Stimulated activated CD4-positive, alpha-beta T cell treated with anti-CD3 and anti-CD28 coated beads, Interleukin-12 subunit alpha, Interleukin-12 subunit beta, amount 100 ng/mL, for 24 hours (primary cell): ENCODE measurements at places on chromosomes 2 and 18.

DNA sequence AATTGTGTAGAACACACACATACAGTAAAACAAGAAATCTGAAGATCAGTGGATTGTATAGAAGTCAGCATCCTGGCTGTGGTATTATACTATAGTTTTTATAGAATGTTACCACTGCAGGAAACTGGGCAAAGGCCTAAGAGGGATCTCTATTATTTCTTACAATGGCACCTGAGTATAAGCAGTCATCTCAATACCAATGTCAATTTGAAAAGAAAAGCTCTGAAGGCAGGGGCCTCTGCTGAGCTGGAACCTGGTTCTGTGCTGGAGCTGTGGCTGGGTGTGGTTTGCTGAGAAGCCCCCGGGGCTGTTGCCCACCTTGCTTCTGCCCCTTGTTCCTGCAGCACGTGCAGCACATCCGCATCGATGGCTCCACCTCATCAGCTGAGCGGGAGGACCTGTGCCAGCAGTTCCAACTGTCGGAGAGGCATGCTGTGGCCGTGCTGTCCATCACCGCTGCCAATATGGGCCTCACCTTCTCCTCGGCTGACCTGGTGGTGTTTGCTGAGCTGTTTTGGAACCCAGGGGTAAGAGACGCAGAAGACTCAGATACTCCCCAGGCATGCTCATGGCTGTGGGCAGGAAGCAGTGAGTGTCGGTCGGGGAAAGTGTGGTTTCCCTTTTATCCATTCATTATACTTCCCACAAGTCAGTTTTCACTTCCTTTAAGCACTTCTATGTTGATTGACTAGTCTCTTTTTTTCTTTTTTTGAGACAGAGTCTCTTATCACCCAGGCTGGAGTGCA is 23.5 kb upstream of the RPL37A start:
- no peak for DNase-seq

DNA sequence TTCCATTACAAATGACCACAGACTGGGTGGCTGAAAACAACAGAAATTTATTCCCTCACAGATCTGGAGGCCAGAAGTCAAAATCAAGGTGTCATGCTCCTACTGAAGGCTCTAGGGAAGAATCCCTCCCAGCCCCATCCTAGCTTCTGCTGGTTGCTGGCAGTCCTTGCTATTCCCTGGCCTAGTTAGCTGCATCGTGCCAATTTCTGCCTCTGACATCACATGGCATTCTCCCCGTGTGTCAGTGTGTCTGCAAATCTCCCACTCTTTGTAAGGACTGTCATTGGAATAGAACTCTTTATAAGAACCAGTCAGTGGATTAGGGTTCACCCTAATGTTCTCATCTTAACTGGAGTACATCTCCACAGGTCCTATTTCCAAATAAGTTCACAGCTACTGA is 30.5 kb upstream of the NCKAP5 start:
- DNase-seq: no peak

- no peak for DNase-seq
Measured at GRCh38 chr2:73291093-73291460, 2.3 kb downstream of the EGR4 start.

DNA sequence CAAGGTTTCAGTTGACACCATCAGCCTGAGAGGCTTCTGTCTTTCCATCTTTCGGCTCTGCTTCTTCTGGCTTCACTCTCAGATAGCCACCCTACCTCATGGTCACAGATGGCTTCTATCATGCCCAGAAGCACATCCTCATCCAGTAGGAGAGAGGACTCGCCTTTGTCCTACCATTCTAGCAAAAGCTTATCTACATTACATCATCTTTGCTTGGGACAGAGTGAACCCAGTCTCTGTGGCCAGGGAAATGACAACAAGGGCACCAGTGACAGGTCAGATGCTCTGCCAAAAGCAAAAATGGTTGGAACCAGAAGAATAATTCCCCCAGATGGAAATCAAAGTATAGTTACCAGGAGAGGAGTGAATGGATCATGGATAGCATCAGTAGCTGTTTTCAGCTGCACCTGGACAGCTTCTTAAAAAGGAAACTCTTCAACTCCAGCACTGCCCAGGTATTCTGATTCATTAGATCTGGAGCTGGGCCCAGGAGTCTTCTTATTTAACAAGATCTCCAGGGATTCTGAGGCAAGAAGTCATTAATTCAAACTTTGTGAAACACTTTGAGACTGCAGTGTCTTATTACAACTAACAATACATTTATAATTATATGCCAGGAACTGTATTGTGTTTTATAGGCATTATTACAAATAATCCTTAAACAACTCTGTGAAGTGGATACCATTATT is 257.7 kb upstream of the UBE2E3 start:
- DNase-seq: no peak

GRCh38 chr18:26618135-26618534 is 69.8 kb upstream of the KCTD1 start:
- no peak for DNase-seq

DNA sequence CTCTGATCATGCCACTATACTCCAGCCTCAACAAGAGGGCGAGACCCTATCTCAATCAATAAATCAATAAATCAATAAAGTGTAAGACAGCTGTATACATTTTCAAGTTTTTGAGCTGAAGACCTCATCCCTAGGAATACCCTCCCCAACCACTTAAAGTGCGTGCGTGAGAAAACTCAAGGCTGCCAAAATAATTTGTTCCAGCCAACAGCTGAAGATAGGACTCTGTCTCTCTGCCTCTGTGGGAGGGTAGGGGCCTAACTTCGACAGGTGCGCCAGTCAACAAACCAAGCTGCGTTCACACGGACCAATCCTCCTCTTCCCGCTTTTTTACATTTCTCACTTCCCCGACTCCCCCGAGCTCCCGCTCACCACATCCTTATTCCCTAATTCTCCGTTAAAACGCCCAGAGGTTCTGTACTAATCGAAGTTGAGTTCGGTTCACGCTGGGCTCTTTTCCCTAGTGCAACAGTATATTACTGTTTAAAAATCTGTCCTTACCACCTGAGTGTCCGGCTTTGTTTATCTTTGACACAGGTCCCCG is 618 bp downstream of the POLR2D start:
- DNase-seq: no peak

DNA sequence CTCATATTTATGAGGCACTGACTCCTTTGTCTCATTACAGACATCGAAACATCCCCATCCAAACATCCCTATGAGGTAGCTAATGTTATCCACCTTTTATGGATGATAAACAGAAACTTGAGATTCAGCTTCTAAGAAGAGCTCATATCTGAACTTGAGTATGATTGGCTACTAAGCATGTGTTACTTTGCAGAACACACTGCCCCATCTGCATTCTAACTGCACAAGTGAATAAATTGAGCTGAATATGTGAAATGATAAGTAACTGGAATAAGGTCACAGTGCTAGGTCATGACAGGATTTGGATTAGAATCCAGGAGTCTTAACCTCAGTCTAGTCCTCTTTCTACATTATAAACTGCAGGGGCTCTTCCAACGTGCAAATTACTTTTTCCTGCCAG is 172.7 kb downstream of the SETBP1 start:
- DNase-seq: no peak

GRCh38 chr2:178819147-178819875 is 12.1 kb upstream of the TTN start:
- no peak for DNase-seq

DNA sequence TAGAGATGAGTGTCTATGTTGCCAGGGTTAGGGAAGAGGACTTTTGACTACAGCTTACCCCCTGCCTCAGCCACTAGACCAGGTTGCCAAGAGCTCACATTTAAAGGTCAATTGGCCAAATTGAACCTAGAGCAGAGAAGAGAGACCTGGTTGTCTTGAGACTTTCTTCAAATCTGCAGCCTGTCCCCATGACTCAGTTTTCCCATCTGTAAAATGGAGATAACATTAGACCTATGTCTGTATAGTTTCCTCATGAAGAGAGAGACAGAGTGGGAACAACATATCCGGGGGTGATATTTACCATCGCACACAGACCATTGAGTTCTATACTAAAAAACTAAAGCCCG is 1.6 kb upstream of the LIPG start:
- no peak for DNase-seq

DNA sequence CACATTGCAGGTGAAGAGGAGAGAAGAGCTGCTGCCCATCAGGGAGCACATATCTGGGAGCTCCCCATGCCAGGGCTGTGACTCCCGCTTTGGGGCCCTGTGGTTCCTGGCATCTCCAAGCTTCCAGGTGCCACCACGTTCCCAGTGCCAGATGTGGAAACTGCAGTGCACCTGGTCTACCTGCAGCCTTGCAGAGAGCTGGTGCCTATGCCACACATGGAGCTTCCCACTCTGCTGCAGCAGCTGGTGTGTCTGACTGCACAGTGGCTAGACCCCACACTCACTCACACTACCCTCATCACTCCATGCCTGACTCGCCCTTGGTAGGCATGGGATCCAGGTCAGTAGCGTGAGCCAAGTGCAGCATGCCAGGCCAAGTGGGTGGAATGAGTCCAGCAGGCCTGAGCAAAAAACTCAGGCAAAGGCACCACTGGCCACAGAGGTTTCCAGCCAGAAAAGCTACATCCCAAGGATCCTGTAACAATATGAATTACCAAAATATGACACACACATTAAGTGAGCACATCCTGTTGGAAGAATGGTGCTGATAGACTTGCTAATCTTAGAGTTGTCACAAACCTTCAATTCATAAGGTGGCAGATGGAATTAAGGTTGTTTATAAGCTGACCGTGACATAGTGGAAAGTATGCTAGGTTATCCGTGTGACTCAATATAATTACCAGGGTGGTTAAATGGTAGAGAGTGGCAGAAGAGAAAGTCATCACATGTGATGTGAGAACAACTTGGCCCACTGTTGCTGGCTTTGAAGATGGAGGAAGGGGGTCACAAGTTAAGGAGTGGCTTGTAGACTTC is 150.9 kb downstream of the EHBP1 start:
- DNase-seq: no peak

GRCh38 chr2:4181062-4181461 is 477.7 kb downstream of the DCDC2C start:
- no peak for DNase-seq

- no peak for DNase-seq
Measured at GRCh38 chr18:383135-383534, 115.3 kb upstream of the THOC1 start.

GRCh38 chr2:39875182-39875913 is 96.3 kb upstream of the THUMPD2 start:
- no peak for DNase-seq

- no peak for DNase-seq
Measured at GRCh38 chr2:111176388-111176787, 55.7 kb downstream of the BCL2L11 start.

- DNase-seq: no peak
Measured at GRCh38 chr2:99692785-99693184, 203.0 kb upstream of the REV1 start.

- no peak for DNase-seq
Measured at GRCh38 chr18:59892123-59892522, 7.7 kb upstream of the PMAIP1 start.

DNA sequence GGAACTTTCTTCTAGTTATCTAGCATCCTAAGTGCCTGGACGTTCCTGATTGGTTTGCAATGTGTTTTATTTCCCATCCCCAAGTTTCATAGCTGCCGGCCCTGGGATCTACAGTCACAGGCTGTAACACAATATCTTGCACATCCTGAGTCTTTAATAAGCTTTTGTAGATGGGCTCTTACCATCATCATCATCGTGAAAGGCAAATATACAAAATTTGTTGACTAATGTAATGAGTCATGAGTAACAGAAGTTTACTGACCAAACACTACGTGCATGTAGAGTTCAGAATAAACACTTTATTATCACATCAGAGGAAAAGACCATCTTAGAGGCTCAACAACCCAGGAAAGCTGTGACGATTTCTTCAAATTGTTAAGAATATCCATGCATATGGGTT is 8.1 kb upstream of the TYMS start:
- DNase-seq: no peak

DNA sequence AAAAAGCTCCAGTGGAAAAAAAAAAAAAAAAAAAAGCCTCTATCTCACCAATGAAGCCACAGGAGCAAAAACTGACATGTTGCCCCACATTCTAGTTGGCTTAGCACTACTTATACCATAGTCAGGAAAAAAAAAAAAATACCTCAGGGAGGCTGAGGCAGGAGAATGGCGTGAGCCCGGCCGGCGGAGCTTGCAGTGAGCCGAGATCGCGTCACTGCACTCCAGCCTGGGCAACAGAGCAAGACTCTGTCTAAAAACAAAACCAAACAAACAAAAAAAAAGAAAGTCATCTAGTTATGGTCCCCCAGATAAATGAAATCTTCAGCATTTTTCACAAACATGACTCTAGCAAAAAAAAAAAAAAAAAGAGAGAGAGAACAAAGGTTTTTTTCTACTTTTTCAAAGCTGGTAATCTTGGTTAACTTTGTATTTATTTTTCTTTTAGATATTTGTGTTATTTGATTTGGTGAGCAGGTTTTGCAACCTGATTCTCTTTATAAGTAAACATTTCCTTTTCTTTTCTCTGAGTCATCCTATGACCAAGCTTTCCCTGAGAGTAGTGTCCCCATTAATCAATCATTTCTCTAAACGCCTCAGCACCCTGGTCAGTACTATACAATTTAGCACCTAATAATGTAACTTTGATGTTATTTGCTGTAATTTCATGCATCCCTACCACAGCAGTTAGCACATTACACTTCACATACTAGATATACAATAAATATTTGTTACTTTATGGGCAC is 273.7 kb upstream of the PIK3C3 start:
- no peak for DNase-seq

GRCh38 chr18:55149994-55150393 is 190.7 kb upstream of the CCDC68 start:
- no peak for DNase-seq

DNA sequence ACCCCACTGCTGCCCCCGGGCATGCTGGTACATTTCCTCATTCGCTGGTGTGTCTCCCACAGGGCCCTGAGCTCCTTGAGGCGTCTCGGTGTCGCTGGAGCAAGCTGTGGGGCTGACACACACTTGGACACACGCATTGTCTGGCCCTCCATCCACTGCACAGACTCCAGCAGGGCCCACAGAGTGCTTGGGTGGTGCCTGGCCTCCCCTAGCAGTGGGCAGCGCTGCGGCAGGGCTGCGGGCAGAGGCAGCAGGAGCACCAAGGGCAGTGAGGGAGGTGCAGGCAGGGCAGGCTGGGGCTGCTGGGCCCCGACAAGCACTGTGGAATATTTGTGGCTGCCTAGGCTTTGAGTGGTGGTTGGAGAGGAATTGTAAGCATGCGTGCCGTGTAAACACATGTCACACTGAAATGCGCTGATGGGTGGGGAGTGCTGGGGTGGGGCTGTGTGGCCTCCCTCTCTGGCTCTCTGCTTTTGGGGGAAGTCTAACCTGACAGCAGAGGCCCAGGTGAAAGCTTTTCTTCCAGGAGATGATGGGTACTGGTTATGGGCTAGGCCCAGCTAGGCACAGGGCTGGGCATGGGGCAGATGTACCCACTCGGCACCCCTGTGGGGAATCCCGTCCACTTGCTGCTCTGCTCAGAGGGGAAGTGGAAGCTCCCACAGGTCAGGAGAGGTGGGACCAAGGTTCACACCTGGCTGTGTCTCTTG is 55.5 kb upstream of the HS6ST1 start:
- DNase-seq: no peak
